NCI-H748 treated with DMSO at 0.1 percent for 48 hours (cell line): ENCODE measurements at places on chromosomes 3 and 15.

DNA sequence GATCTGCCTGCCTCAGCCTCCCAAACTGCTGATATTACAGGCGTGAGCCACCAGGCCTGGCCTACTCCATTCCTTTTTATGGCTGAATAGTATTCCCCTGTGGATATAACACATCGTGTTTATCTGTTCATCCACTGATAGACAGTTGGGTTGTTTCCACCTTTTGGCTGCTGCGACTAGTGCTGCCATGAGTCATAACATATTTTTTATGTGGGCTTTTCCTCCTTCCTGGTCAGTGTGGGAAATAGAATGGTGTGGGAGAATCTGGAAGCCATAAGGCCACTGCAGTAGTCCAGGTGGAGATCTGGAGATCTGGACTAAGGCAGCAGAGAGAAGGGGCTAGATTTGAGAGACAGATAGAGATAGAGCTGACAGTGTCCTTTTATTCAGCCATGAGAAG, 16.2 kb downstream of the LCMT2 start:
- DNase-seq = no peak

- no peak for DNase-seq
Observed at GRCh38 chr3:42660131-42660715, 6.7 kb downstream of the ZBTB47 start.

GRCh38 chr3:71542521-71543370, 40.8 kb downstream of the FOXP1 start:
- DNase-seq = no peak

DNA sequence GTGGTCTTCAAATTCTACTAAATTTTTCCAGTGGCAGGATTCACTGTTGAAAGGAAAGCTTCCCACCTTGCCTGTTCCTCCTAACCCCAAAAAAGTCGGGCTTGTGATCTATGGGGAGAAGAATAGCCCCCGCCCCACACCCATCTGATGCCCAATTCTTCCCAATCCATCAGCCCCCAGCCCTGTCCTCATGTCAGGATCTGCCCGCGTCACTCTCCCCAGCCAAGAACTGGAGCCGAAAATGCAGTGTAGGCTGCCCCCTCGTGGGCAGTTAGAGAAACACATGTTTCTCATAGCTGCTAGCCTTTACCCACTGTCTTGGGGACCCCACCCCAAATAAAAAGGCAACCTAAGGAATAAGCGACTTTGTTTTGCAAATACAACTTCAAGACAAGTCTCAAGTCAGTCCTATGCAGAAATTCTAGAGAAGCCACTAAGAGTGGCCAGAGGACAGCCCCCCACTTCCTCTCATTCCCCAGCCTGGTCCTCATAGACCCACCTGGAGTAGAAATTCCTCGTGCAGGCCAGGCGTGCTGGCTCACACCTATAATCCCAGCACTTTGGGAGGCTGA, 13.0 kb upstream of the CSK start:
- peak; percentile 16 for DNase-seq

GRCh38 chr15:39792844-39793335, 10.2 kb upstream of the FSIP1 start:
- no peak for DNase-seq

- no peak for DNase-seq
Observed at GRCh38 chr3:188139466-188139865, 14.5 kb upstream of the LPP start.

GRCh38 chr3:97340940-97341339, 423.6 kb upstream of the ARL6 start:
- no peak for DNase-seq
